Erythroblast (primary cell): ENCODE measurements at places on chromosomes 4 and X.
A peak's percentile ranks its signal among the peaks of the same experiment; 100 is the strongest.

- peak; percentile 31 for DNase-seq
These were observed 677 bp upstream of the CENPC start for GRCh38 chr4:67546004-67546356.

DNA sequence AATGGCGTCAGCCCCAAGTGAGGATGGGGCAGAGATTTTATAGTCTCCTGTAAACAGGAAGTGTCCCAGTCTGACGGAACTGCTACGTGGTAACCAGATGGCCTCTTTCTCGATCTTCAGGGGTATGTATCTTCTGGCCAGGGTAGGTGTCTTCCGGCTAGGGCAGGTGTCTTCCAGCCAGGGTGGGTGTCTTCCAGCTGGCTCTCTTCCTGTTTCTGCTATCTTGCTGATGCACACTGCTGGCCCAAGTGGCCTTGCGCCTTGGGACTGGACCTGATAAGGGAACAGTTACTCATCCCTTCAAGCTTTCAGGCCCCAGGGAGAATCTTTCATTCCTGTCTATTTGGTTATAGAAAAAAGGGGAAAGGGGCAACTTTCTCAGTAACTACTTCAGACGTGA is 178.7 kb upstream of the MAGEE2 start:
- no peak for DNase-seq

GRCh38 chr4:35548921-35549320 is 695.4 kb downstream of the ARAP2 start:
- no peak for DNase-seq

- no peak for DNase-seq
These were observed 85.4 kb downstream of the FAM13A start for GRCh38 chr4:88971536-88971935.

GRCh38 chrX:135112096-135112729 is 8.1 kb downstream of the ETDB start:
- peak; percentile 53 for DNase-seq

DNA sequence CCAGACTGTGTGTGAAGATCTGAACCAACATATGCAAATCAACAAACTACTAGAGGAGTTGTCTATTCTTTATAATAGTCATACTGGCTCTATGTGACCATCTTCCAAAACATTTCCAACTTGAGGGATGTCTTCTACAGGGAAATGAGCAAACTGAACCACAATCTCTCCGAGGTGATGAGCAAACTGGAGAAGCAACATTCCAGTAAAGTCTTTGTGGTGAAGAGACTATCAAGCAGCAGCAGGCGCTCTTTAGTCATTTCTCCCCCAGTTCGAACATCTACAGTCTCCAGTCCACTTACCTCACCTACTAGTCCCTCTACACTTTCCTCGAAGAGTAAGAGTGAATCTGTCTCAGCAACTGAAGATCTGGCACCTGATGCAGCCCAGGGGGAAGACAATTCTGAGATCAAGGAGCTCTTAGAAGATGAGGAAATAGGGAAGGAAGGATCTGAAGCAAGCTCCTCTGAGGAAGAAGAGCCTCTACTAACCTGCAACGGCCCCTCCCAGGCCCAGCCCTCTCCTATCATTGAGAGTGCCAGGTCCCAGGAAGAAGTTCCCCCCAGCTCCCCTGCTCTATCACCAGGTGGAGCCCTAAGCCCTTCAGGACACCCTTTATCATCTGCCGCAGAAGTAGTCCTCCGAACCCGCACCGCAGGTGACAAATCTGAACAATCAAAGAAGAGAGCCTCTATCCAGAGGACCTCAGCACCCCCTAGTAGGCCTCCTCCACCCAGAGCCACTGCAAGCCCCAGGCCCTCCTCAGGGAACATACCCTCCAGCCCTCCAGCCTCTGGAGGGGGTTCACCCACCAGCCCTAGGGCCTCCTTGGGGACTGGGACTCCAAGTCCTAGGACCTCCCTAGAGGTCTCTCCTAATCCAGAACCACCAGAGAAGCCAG is 98.1 kb downstream of the HNRNPD start:
- no peak for DNase-seq

GRCh38 chr4:39067451-39067850 is 5.4 kb downstream of the KLHL5 start:
- DNase-seq = no peak

GRCh38 chrX:137428221-137428661 is 137.7 kb upstream of the ZIC3 start:
- DNase-seq = no peak

DNA sequence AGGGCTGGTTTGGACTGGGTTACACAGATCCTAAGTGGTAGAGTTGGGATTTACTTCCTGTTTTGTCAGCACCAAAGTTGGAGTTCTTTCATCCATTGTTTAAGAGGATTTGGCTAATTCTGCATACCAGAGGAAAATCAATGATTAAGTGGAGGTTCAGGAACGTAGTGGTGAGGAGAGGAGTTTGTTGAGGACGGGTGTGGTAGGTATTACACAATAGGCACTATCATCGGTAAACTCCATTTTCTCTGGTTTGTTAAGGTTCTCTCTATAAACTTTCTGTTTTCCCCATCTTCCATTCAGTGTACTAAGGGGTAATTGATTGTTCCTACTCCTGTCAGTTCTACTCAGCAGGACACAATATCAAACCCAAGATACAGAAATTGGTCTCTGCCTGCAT is 107.5 kb upstream of the VCX2 start:
- no peak for DNase-seq

- no peak for DNase-seq
These were observed 173.2 kb downstream of the PABPC4L start for GRCh38 chr4:134028421-134028820.
